SK-N-SH (cell line): ENCODE measurements at places on chromosomes 13 and 19. TPM values are rescaled to one million over a fixed set of nuclear protein-coding genes. Genes with fewer than 3 reads are reported as not detected.

NEK3 gene
- 12.7 and 19.5 TPM in 2 replicates for polyA plus RNA-seq

DNA sequence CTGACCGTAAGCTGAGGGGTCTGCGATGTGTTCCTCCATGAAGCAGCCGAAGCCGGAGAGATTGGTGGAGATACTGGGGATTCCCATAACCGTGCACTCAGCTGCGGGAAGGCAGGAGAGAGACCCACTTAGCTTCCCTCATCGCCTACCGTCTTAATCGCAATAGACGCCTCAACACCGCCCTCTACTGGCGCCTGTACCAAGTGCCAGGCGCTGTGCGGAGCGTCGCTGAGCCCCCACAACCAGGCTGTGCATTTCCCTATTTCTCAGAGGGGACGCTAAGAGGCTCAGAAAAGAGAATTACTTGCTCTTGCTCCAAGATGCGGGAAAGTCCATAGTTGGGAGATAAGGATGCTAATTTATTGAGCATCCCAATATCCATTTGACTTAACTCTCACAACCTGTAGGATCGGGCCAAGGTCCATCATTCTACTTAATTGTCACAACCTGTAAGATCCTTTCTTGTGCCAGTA lies 5.8 kb downstream of the FTL start:
- peaks cover 9% of the 10 kb centered on the region; the same call in 1 of the 2 replicates for H3K4me1 ChIP-seq
- peak; percentile 87 for DNase-seq
- H3K4me3 ChIP-seq: no peak overlapping the region
- H3K27me3 ChIP-seq: no peaks in the 10 kb centered on the region
- peaks cover 21% of the 10 kb centered on the region; the same call in 1 of the 2 replicates for H3K36me3 ChIP-seq

- DNase-seq: no peak
- H3K4me1 ChIP-seq: no peaks in the 10 kb centered on the region
- H3K27ac ChIP-seq: no peak overlapping the region
Measured at GRCh38 chr19:21626924-21627697, 121.7 kb downstream of the ZNF429 start.

TBC1D17 gene
- polyA plus RNA-seq: 27.3 and 28.3 TPM in 2 replicates

DNA sequence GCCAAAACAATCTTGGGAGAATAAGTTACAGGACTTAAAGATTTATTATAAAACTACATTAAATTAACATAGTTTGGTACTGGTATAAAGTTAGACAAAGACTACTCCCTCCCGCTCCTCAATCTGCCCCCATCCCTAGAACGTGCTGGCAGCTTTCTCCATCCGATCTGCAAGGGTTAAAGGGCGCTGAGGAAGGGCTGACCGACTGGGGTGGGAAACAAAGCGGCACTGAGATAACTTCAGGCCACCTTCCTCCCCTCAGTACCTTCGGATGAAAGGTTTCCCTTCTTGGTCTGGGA lies 790 bp upstream of the SUGT1 start:
- H3K27me3 ChIP-seq: no peaks in the 10 kb centered on the region
- H3K27ac ChIP-seq: peak overlapping the region; percentile 100
